ENCODE measurements at places on chromosomes 11 and 22. TPM values are rescaled to one million over a fixed set of nuclear protein-coding genes. Genes with fewer than 3 reads are reported as not detected.
A peak's percentile ranks its signal among the peaks of the same experiment; 100 is the strongest.

Gene FOLR3
- not detected for total RNA-seq

Gene CRYBB3
- under 0.01 TPM for total RNA-seq

Gene GGT5
- total RNA-seq, result 1.8 TPM

DNA sequence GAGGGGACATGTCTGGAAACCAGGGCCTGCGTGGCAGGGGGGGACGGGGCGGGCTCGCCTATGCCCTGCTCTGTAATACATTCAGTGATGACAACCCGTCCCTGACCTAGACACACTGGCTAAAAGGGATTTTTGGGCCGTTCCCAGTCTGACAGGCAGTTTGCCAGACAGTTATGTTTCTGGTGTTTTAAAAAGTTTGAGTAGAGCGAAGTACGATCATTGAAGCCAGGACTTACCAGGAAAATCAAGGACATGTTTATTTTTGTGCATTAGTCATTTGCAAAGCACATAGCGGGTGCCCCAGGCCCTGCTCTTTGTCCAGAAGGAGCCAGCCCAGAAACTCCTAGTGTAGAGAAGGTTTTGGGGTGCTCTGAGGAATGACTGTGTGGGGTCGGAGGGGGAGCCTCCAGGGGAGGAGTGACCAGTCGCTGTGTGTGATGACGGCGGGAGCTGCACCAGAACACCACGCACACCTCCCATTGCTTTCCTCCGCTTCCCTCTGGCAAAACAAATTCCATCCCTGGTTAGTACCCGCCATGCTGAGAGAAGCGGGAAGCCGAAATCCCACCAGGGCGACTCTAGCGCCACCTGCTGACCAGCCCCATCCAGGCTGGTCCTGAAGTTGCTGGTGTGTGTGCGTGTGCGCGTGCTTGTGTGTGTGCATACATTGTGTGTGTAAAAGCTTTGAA lies 50.8 kb downstream of the FBLN1 start:
- DNase-seq, result peak; percentile 87

DNA sequence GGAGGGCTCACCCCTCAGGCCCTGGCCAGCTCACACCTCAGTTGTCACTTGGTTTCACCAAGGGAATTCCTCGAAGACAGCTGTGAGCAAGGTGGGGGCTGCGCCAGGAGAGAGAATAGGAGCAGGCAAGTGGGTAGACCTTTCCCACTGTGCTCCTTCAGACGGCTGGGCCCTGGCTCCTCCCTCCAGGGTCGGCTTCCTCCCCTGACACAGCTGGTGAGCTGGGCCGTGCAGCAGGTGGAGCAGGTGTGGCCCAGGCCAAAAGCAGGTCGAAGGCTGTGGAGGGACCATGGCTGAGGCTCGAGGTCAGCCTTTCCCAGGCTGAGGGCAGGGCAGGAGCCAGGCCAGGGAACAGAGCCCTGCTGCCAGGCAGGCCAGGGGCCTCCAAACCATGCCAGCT lies 12.5 kb upstream of the MYRF start:
- no peak for DNase-seq

Gene ADM2
- 0.99 TPM for total RNA-seq

GRCh38 chr11:70303070-70303469 lies 32.6 kb downstream of the PPFIA1 start:
- no peak for DNase-seq

Gene BTG4
- not detected for total RNA-seq

DNA sequence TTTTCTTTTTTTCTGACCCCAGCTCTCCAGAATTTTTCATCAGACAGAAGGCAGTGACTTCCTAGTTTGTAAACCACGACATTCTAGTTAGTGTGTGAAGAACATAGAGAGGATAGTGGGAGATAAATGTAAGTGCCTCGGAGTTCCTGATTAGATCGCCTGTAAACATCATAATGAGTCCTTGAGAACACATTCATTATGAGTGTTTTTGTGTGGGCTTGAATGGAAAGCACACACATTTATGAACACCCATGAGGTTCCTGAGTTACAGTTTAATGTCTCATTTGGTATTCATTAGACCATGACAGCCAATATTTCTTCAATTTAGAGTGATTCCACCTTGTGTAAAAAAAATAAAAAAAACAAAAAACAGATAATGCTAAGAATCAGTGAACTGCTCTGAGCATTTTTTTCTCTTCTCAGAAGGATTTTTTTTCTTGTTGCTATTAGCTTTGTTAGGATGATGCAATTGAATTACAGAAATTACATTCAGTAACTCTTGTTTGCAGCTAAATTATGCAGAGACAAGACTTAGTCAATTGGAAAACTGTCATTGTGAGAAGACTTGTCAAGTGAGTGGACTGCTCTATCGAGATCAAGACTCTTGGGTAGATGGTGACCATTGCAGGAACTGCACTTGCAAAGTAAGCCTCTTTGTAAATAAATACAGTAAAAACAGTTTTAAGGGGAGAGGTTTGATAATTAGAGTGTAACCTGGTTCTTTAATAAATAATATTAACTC lies 257.6 kb downstream of the NELL1 start:
- DNase-seq, result no peak

DNA sequence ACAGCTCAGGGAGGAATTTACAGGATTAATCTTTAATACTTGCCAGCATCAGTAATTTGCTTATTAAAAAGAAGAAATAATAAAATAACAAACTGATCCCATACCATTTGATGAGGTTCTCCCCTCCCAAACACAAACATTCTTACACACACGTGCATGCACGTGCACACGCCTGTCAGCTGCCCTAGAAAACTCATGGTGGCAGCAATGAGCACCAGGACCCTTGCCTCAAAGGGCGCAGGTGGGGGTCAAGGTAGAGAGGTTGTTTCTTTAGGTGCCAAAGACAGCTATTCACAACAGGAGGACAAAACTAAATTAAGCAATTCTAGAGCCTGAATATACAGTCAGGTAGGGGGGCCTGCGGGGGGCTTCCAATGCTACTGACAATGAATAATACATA lies 219.3 kb downstream of the BUD13 start:
- no peak for DNase-seq

Gene C11orf87
- total RNA-seq, result not detected

Gene KCTD14
- total RNA-seq, result not detected

Gene UBQLNL
- total RNA-seq, result under 0.01 TPM

DNA sequence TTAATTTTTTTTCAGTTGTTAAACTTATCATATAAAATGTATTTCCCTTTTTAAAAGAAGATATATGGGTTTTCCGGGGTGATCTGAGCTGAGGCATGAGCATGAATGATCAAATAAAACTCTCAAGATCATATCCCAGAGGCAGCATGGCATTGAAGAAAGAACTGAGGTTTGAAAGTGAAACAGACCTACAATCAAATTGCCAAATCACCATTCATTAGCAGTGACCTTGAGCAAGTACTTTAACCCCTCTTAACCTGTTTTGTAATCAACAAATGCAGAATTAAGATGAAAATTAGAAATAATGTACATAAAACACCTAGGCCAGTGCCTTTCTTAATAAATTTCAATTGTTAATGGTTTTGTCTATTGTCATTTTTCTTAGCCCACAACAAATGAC lies 116.0 kb downstream of the RBFOX2 start:
- no peak for DNase-seq

- DNase-seq, result no peak
Measured at GRCh38 chr11:57646799-57647303, 2.9 kb downstream of the YPEL4 start.

DNA sequence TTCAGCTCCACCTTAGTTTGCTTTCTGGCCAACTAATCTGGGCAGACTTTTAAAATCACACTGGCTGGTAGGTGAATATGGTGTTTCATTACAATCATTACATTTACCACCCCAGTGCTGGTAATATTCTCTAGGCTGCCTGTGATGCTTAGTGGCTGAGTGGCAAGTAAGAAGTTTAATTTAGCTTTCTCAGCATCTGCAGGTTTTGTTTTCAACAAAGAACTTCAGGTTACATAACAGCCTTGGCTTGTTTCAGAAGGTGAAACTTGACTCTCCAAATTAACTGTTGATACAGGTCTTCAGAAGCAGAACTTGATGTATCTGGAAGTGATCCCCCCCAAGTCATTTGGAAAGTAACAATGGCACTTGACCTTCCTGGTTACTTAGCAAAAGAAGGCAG lies 423.3 kb upstream of the CCDC90B start:
- DNase-seq, result no peak

Gene SLC22A9
- not detected for total RNA-seq

Gene MMP27
- not detected for total RNA-seq

Gene SLC37A2
- 0.20 TPM for total RNA-seq

Gene LARGE2
- total RNA-seq, result not detected

- no peak for DNase-seq
Measured at GRCh38 chr11:34314936-34315335, 42.9 kb downstream of the ABTB2 start.

DNA sequence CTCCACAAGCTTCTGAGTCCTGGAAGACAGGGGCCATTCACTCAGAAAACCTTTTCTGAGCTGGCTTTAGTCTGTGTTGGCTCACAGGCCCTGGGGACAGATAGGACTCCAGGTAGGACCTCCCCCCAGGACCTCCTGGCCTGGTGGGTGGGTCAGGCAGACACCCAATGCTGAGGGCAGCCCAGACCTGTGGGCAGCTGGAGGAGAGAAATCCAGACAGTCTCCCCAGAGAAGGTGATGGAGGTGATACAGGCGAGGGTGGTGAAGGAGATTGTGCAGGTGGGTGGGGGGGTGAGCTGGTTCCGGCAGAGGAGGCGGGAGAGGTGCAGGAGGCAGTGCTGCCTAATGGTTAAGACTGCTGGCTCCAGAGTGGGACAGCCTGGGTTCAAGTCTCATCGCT lies 15.6 kb downstream of the LRRC32 start:
- no peak for DNase-seq

- no peak for DNase-seq
Measured at GRCh38 chr22:37892566-37893335, 13.3 kb upstream of the MICALL1 start.

DNA sequence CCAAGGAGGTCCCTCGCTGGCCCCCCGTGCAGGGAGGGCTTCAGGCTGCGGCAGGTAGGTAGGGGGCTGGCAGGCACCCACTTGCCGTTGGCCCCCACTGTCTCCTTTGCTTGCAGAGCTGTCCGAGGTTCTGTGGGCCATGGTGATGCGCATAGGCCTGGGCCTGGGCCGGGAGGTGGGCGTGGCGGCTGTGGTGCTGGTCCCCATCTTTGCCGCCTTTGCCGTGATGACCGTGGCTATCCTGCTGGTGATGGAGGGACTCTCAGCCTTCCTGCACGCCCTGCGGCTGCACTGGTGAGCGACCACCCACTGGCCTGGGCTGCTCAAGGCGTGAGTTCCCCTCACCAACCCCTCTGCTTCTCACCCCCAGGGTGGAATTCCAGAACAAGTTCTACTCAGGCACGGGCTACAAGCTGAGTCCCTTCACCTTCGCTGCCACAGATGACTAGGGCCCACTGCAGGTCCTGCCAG lies 11.6 kb downstream of the TCIRG1 start:
- DNase-seq, result no peak

Gene SLC17A6
- total RNA-seq, result not detected

Gene PLCB3
- total RNA-seq, result 14.4 TPM

GRCh38 chr11:115087791-115088190 lies 409.5 kb downstream of the NXPE2 start:
- DNase-seq, result no peak
